ENCODE measurements at places on chromosomes 2 and 18. TPM values are rescaled to one million over a fixed set of nuclear protein-coding genes. Genes with fewer than 3 reads are reported as not detected.

UGP2 gene
- 129 TPM for polyA plus RNA-seq

DHRS9 gene
- 1.3 TPM for polyA plus RNA-seq

PDE11A gene
- polyA plus RNA-seq, result 6.9 TPM

EVX2 gene
- not detected for polyA plus RNA-seq

PID1 gene
- 5.7 TPM for polyA plus RNA-seq

POLE4 gene
- 43.9 TPM for polyA plus RNA-seq

KIF5C gene
- 4.9 TPM for polyA plus RNA-seq

MEX3C gene
- polyA plus RNA-seq, result 83.7 TPM

SH2D6 gene
- 0.83 TPM for polyA plus RNA-seq

ZNF519 gene
- 13.4 TPM for polyA plus RNA-seq

EN1 gene
- not detected for polyA plus RNA-seq

MOCOS gene
- 1.2 TPM for polyA plus RNA-seq

FMNL2 gene
- 83.8 TPM for polyA plus RNA-seq

Data from right renal cortex interstitium (tissue), 3 donors.